ENCODE measurements at places on chromosomes 7 and 10.

GRCh38 chr7:17497136-17497535 lies 198.7 kb downstream of the AHR start:
- no peak for DNase-seq

GRCh38 chr7:116194115-116194514 lies 16.2 kb upstream of the TES start:
- DNase-seq: no peak

GRCh38 chr7:16839646-16840045 lies 34.8 kb upstream of the AGR2 start:
- no peak for DNase-seq

DNA sequence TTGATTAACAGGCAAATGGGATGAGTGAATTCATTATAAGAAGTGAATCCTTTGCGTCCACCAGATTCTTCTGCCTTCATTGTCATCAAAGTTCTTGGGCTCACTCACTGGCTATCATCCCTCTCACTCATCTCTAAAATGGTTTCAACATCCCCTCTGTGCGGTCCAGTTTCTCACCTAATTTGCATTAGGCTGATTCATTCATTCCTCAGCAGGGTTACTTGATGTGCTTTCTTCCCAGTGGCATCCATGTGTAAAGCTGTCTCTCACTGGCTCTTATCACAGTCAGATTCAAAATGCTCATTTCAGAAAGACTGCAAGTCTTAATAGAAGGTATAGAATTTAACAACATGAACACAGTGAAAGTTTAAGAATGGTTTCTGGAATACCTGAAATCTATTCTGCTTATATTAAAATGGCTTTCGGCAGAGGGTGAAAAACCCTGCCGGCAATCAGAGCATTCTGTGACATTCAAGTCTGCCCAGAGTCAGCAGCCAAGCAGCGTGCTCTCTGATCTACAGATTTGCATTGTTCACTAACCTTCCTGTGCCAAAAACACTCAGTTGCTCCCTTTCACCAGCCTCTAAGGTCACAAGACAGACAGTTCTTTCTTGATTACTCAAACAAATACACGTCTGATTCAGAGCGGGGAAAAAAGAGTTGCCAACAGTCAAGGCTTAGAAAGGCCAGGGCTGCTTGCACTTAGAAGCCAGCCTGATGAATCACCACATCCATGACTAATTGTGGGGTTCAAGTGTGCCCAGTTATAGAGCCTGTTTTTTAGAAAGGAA lies 106.7 kb downstream of the TES start:
- no peak for DNase-seq

- peak; percentile 20 for DNase-seq
These were observed 73.3 kb downstream of the ARID5B start for GRCh38 chr10:61974601-61975390.

- no peak for DNase-seq
These were observed 78.1 kb downstream of the HDAC9 start for GRCh38 chr7:18573410-18574234.

All from KBM-7 (cell line).